ENCODE measurements at places on chromosomes 11 and 22.

- no peak for DNase-seq
These were observed 47.2 kb downstream of the PIWIL3 start for GRCh38 chr22:24727218-24727851.

DNA sequence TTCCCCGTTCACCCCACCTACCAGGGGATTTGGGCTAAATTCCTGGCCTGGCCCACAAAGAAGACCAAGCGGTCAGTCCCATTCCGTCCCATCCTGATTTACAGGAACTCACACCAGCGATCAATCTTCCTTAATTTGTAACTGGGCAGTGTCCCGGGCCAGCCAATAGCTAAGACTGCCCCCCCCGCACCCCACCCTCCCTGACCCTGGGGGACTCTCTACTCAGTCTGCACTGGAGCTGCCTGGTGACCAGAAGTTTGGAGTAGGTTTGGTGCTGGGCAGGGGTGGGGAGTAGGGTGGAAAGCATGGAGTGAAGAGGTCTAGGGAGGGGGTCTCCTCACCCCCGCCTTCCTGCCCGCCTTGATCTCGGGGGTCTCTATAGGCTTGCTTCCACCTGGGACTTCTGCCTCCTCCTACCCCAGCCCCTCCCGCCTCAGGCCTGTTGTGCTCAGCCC, at the start of gene SERPING1:
TSS of gene SERPING1 (plus strand) at position 225 of the 455 bp plus-strand sequence. CDS start 586 bp downstream, outside the sequence.
- DNase-seq = no peak

- DNase-seq = peak; percentile 25
These were observed 4.1 kb downstream of the SUN2 start for GRCh38 chr22:38751422-38752346.

DNA sequence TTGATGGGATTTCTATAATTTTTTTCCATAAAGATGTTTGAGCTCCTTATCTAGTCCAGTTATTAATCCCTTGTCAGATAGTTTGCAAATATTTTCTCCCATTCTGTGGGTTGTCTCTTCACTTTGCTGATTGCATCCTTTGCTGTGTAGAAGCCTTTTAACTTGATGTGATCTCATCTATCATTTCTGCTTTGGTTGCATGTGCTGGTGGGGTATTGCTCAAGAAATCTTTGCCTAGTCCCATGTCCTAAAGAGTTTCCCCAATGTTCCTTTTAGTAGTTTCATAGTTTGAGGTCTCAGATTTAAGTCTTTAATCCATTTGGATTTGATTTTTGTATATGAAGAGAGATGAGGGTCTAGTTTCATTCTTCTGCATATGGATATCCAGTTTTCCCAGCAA, 1.7 kb upstream of the IL2RB start:
- no peak for DNase-seq

- no peak for DNase-seq
These were observed 38.2 kb downstream of the BRD1 start for GRCh38 chr22:49789289-49790141.

GRCh38 chr22:19845054-19845722, 9.5 kb downstream of the GNB1L start:
- no peak for DNase-seq

DNA sequence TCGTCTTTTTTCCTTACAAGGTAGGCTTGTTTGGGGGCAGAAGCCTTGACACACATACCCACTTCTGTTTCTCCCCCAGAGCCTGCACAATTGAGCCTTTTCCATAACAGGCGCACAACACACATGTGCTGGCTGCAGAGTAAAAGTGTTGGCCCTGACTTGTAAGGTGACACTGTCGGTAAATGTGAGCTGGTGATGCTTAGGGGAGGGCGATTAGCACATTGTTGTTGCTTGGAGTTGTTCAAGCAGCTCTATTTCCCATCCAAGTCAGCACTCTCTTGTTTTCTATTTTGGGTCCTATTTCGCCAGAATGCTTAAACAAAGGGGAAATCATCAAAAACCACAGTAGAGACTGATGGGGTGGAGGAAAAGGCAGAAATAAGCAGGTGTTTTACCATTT, 51.9 kb upstream of the PTPRJ start:
- no peak for DNase-seq

GRCh38 chr11:133742353-133742752, 103.0 kb downstream of the SPATA19 start:
- DNase-seq = no peak
